ENCODE measurements at places on chromosomes 3 and 15. TPM values are rescaled to one million over a fixed set of nuclear protein-coding genes. Genes with fewer than 3 reads are reported as not detected.

ARF4 gene
- 283 TPM for total RNA-seq

GRCh38 chr3:162441716-162442115, 945.1 kb downstream of the OTOL1 start:
- no peaks in the 10 kb centered on the region for H3K27me3 ChIP-seq
- no peaks in the 10 kb centered on the region for H3K36me3 ChIP-seq
- DNase-seq, result no peak
- no peak overlapping the region for H3K4me3 ChIP-seq
- no peaks in the 10 kb centered on the region for H3K4me1 ChIP-seq

DNA sequence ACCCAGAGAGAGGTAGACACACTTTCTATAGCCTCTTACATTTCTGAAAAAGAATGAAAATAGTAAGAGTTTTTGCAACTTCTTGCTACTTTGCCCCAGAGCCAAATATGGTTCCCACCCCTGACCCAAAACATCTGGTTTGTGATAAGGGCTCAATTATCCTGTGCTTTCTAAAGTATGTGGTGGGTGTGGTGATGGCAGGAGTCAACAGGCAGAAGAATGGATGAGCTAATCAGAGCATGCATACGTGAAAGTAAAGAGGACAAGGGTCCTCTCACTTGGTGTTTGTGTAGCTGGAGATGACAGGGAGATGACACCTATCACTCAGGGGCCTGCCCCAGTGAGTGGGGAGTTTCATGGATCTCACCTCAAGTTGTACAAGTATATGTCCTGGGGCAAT, 19.1 kb downstream of the KBTBD8 start:
- H3K27ac ChIP-seq, result no peak overlapping the region
- H3K4me1 ChIP-seq, result no peaks in the 10 kb centered on the region
- H3K4me3 ChIP-seq, result no peak overlapping the region
- H3K27me3 ChIP-seq, result peaks cover 3% of the 10 kb centered on the region
- H3K36me3 ChIP-seq, result no peaks in the 10 kb centered on the region
- no peak for DNase-seq

DNA sequence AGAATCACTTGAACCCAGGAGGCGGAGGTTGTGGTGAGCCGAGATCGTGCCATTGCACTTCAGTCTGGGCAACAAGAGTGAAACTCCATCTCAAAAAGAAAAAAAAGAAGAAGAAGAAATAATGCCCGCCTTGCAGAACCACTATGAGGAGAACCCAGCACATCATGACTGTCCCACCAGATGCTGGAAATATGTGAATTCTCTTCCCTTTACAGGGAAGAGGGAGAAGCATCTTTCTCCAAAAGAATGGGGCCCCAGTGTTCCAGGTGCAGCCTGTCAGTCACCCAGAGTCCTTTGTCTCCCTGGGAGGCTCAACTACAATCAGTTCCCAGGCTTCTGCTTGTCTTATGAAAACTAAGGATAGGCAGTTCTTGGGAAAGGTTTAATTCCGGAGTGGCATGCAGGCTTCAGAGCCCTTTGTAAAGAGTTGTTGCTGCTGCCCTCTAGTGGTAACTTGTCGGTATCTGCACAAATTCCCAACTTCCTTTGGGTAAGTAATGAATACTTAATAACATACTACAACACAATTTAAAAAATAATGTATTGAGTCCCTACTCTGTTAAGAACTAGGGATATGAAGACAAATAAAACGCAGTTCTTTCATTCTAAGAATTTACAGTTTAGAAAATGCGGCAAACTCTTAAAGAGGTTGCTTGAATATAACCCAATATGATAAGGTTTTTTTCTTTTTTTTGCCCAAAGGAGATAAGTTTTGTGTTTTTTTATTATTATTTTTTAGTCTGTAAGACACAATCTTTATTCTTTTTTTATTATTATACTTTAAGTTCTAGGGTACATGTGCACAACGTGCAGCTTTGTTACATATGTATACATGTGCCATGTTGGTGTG, 18.6 kb upstream of the TICRR start:
- peaks cover 22% of the 10 kb centered on the region for H3K27me3 ChIP-seq
- DNase-seq, result peak; percentile 44
- no peaks in the 10 kb centered on the region for H3K36me3 ChIP-seq

- no peak for DNase-seq
- no peaks in the 10 kb centered on the region for H3K27me3 ChIP-seq
- H3K27ac ChIP-seq, result no peak overlapping the region
- peaks cover 28% of the 10 kb centered on the region for H3K36me3 ChIP-seq
- H3K4me3 ChIP-seq, result no peak overlapping the region
Measured at GRCh38 chr3:127701280-127701911, 28.6 kb downstream of the ABTB1 start.

DNA sequence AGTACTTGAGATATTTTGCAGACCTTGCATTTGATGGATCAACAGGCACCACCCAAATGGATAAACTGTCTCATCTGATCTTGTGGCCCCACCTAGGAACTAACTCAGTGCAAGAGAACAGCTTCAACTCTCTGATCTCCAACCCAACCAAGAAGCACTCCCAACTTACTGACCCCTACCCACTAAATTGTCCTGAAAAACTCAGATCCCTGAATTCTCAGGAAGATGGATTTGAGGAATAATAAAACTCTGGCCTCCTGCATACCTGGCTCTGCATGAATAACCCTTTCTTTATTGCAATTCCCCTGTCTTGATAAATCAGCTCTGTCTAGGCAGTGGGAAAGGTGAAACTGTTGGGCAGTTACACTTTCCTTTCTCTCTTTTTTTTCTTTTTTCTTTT, 247.9 kb downstream of the ZPLD1 start:
- H3K4me3 ChIP-seq, result no peak overlapping the region
- peaks cover 6% of the 10 kb centered on the region for H3K4me1 ChIP-seq
- H3K27me3 ChIP-seq, result no peaks in the 10 kb centered on the region
- H3K27ac ChIP-seq, result no peak overlapping the region

DNA sequence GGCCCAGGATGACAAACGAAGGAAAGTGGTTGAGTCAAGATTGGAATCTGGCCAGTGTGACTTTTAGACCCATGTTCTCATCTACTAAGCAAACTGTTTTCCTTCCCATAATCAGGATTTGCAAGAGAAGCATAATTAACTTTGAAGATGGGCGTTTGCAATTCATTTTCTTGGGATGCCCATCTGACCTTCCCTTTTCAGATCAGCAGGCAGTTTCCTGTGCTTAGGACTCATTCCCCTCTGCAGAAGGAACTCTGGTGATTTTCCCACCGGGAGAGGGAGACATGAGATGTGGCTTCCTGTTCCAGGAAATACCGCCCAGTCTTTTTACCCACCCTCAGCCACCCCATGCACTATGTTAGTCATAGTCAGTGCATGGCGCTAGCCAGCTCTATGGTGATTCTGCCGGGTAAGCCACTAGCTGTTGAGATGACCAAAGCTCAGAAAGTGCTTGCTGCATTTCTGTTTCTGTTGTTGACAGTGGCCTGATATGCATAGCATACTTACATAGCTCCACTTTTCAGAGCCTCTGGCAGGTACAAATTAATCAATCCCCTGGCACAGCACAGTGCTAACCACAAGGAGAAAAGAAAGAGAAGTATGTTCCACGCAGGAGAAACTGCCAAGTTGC, 129.4 kb downstream of the VGLL4 start:
- peaks cover 34% of the 10 kb centered on the region for H3K4me1 ChIP-seq
- H3K27me3 ChIP-seq, result no peaks in the 10 kb centered on the region
- no peak overlapping the region for H3K4me3 ChIP-seq
- H3K36me3 ChIP-seq, result no peaks in the 10 kb centered on the region
- peak overlapping the region; percentile 64 for H3K27ac ChIP-seq
- peak; percentile 65 for DNase-seq

SLC12A8 gene
- total RNA-seq, result 6.3 TPM

ATP1B3 gene
- 106 TPM for total RNA-seq

GRCh38 chr3:143507735-143508580, 340.3 kb downstream of the SLC9A9 start:
- H3K4me1 ChIP-seq, result no peaks in the 10 kb centered on the region
- no peak for DNase-seq
- no peaks in the 10 kb centered on the region for H3K36me3 ChIP-seq
- no peak overlapping the region for H3K4me3 ChIP-seq
- H3K27me3 ChIP-seq, result no peaks in the 10 kb centered on the region

ADAMTS17 gene
- 0.50 TPM for total RNA-seq

DNA sequence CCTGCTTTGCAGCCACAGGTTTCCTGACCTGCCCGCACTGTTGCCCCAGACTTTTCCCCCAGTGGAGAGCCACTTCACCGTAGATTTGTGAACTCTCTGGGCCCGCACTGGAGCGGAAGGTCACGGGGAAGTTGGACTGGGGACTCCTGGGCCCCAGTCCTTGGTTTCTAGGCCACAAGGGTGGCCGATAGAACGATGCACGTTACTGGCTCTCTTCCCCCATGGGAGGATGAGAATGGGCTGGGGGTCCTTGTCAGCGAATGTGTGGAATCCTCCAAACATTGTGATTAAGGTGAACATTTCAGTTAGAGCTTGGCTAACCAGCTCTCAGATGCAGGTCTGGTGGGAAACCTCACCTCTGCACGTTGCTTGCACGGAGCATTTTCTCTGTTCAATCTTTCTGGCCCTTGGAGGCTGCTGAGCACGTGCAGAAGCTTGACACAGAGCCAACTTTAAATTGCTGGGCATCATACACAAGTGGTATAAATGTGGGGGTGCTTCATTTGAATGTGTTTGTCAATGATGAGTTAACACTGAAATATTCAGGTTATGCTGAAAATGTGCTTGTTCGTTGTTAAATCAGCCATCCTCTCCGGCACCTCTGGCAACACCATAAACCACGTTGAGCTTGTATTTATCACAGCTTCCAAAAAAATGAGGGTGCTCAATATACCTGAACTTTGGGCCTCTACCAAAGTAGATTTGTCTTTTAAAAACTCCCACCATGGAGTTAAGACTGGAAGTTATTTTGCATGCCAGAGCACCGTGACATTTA, 976 bp downstream of the DIS3L start:
- H3K36me3 ChIP-seq, result peaks cover 9% of the 10 kb centered on the region
- H3K4me3 ChIP-seq, result peak overlapping the region; percentile 67
- peaks cover 60% of the 10 kb centered on the region for H3K4me1 ChIP-seq
- H3K27ac ChIP-seq, result peak overlapping the region; percentile 85

- no peaks in the 10 kb centered on the region for H3K36me3 ChIP-seq
- H3K4me1 ChIP-seq, result no peaks in the 10 kb centered on the region
- H3K27ac ChIP-seq, result no peak overlapping the region
- H3K27me3 ChIP-seq, result no peaks in the 10 kb centered on the region
- no peak overlapping the region for H3K4me3 ChIP-seq
Measured at GRCh38 chr3:195043607-195044339, 227.2 kb downstream of the XXYLT1 start.

COPG1 gene
- total RNA-seq, result 191 TPM

IL17RD gene
- total RNA-seq, result not detected

ADAMTS9 gene
- total RNA-seq, result 4.0 TPM

ATR gene
- 20.4 TPM for total RNA-seq

- no peak overlapping the region for H3K4me3 ChIP-seq
- H3K27ac ChIP-seq, result no peak overlapping the region
- H3K4me1 ChIP-seq, result no peaks in the 10 kb centered on the region
- DNase-seq, result no peak
- no peaks in the 10 kb centered on the region for H3K36me3 ChIP-seq
- H3K27me3 ChIP-seq, result no peaks in the 10 kb centered on the region
Measured at GRCh38 chr3:196989721-196990262, 21.2 kb upstream of the PIGZ start.

GOLGA6D gene
- not detected for total RNA-seq

IQCF5 gene
- total RNA-seq, result not detected

C3orf85 gene
- not detected for total RNA-seq

GRCh38 chr15:37872661-37873060, 61.8 kb upstream of the TMCO5A start:
- no peaks in the 10 kb centered on the region for H3K27me3 ChIP-seq
- no peak overlapping the region for H3K4me3 ChIP-seq
- no peaks in the 10 kb centered on the region for H3K36me3 ChIP-seq
- H3K27ac ChIP-seq, result no peak overlapping the region
- peaks cover 3% of the 10 kb centered on the region for H3K4me1 ChIP-seq
- DNase-seq, result no peak

GRCh38 chr3:8443829-8444791, 57.5 kb upstream of the LMCD1 start:
- H3K27ac ChIP-seq, result peak overlapping the region; percentile 78
- H3K36me3 ChIP-seq, result no peaks in the 10 kb centered on the region
- H3K27me3 ChIP-seq, result no peaks in the 10 kb centered on the region
- no peak overlapping the region for H3K4me3 ChIP-seq
- peaks cover 13% of the 10 kb centered on the region for H3K4me1 ChIP-seq
- peak; percentile 91 for DNase-seq

- no peak overlapping the region for H3K4me3 ChIP-seq
- no peaks in the 10 kb centered on the region for H3K36me3 ChIP-seq
- H3K27me3 ChIP-seq, result no peaks in the 10 kb centered on the region
- no peaks in the 10 kb centered on the region for H3K4me1 ChIP-seq
- H3K27ac ChIP-seq, result no peak overlapping the region
Measured at GRCh38 chr3:7728566-7729519, 772.8 kb upstream of the LMCD1 start.

- H3K27ac ChIP-seq, result no peak overlapping the region
- H3K4me1 ChIP-seq, result no peaks in the 10 kb centered on the region
- H3K4me3 ChIP-seq, result no peak overlapping the region
- no peaks in the 10 kb centered on the region for H3K27me3 ChIP-seq
- peaks cover 55% of the 10 kb centered on the region for H3K36me3 ChIP-seq
Measured at GRCh38 chr3:197155046-197155445, 125.4 kb upstream of the MELTF start.

DNA sequence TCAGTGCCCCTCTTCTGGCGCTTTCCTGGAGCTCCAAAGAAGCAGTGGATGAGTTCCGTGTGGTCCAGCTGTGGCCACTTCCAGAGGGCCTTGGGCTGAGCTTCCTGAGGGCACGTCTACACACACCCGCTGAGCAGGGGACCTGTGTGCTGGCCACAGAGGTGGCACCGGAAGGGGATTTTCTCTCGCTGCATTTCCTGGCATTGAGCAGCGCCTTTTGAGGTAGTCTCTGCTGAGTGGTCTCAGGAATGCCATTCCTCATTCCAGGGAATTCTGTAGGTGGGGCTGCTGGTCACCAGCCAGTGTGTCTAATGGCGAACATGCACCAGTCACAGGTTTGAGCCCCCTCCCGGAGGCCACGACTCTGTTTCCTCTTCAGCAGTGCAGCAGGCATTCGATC, 48.1 kb downstream of the AMOTL2 start:
- H3K36me3 ChIP-seq, result no peaks in the 10 kb centered on the region
- H3K4me1 ChIP-seq, result peaks cover 71% of the 10 kb centered on the region
- H3K27ac ChIP-seq, result peak overlapping the region; percentile 86
- DNase-seq, result no peak

SYNPR gene
- total RNA-seq, result not detected

- peak; percentile 2 for DNase-seq
- no peaks in the 10 kb centered on the region for H3K36me3 ChIP-seq
- H3K27ac ChIP-seq, result no peak overlapping the region
- H3K4me1 ChIP-seq, result peaks cover 18% of the 10 kb centered on the region
- H3K27me3 ChIP-seq, result no peaks in the 10 kb centered on the region
Measured at GRCh38 chr3:151538456-151539393, 77.9 kb upstream of the IGSF10 start.

DNA sequence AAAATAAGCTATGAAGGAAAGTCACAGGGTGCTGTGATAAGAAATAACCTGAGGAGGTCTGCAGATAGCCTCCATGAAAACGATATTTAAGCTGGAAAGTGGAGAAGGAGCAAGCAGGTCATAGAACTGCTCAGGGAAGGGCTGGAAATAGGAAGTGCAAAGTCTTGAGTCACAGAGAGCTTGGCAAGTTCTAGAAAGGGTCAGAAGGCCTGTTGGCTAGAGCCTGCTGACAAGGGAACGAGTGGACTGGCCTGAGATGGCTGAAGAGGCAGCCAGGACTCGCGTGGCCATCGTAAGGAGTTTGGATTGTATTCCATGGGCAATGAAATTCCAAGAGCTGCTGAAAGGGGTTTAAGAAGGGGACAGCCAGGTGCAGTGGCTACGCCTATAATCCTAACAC, 64.7 kb upstream of the IL12A start:
- H3K4me3 ChIP-seq, result no peak overlapping the region
- peaks cover 22% of the 10 kb centered on the region for H3K4me1 ChIP-seq
- H3K27me3 ChIP-seq, result no peaks in the 10 kb centered on the region
- H3K27ac ChIP-seq, result no peak overlapping the region
